Spinal cord (tissue), 10 donors: ENCODE measurements at places on chromosomes 3 and 15.

GRCh38 chr15:44219073-44219472 lies 24.0 kb upstream of the FRMD5 start:
- DNase-seq = no peak

GRCh38 chr15:41772720-41773331 lies 1.5 kb upstream of the MAPKBP1 start:
- peak; percentile 73 for DNase-seq

GRCh38 chr3:195817578-195818135 lies 5.9 kb upstream of the MUC4 start:
- DNase-seq = no peak

GRCh38 chr3:12995389-12996180 lies 77.6 kb downstream of the IQSEC1 start:
- DNase-seq = no peak

DNA sequence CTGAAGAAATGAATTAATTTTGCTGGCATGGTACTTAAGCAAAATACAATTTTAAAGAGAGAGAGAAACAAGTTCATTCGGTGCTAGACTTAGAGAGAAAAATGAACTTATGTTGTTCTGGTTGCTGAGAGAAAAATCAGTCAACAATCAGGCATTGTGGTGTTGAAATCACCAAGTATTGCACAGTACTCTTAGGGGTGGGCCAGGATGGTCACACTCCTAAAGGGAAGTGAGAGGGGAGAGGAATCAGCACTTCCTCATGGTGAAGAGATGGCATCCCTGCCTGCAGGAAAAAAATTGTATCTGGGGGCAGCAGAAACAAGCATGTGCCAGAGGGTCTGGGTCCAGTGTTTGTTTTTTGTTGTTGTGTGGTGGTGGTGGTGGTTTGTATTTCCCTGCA lies 7.0 kb upstream of the DMXL2 start:
- no peak for DNase-seq

- no peak for DNase-seq
Observed at GRCh38 chr3:172653004-172653572, 57.8 kb downstream of the NCEH1 start.

DNA sequence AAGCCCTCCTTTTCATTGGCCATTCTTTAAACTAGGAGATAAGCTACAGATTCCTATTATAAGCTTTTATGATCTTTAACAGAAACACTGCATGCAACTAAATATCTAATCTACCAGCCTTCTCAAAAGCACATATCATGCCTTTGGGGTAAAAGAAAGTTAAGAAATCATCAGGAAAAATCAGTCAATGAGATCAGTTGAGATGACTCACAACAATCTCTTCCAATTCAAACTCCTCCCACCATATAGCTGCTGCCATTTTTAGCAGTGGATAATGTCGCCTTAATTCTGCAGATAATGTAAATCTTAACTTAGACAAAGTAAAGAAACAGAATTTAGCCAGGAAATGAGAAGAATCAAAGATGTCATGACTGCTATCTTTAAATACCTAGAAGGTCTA lies 135.2 kb upstream of the BCL6 start:
- no peak for DNase-seq

DNA sequence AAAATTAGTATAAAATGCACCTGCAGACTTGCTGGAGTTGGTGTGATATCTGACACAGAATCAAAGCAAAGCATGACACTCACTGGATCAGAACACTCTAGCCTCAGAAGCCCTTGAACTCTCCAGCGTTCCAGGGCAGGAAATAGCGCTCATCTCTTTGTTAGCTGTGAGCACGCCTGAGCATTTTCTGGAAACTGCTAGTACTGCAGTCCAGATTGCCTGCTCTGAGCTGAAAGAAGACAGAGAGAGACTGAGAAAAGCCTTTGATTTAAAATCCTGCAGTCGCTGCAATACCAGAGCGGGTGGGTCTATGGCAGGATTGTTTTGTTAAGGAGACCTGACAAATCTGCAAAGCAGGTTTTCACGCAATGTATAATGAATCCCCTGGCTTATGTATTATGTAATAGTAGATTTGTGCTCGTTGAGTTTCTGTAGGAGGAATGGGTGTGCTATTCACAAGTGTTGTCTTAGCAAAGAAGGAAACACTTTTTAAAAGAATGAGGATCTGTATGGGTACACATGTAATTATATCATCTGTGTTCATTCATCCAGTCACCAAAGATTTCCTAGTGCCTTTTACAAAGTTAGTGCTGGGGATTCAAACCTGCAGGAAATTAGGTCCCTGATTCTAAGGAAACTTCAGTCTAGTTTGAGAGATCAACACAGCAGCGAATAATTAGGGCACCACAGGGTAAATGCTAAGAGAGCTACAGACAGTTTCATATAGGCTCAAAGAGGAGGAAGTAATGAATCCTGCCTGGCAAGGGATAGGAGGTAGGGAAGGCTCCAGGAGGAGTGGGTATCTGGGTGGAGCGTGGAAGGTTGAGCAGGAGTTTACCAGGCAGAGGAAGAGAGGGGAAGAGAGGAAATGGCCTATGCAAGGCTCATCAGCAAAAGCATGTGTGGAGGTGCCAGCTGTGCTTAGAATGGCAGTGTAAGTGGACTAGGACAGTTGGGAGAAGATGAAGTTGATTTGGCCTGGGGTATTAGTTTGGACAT lies 26.1 kb upstream of the MGLL start:
- DNase-seq = peak; percentile 88
